ENCODE measurements at places on chromosomes 2 and 18. TPM values are rescaled to one million over a fixed set of nuclear protein-coding genes. Genes with fewer than 3 reads are reported as not detected.

- no peak for DNase-seq
These were observed 22.8 kb downstream of the GULP1 start for GRCh38 chr2:188314314-188315054.

DNA sequence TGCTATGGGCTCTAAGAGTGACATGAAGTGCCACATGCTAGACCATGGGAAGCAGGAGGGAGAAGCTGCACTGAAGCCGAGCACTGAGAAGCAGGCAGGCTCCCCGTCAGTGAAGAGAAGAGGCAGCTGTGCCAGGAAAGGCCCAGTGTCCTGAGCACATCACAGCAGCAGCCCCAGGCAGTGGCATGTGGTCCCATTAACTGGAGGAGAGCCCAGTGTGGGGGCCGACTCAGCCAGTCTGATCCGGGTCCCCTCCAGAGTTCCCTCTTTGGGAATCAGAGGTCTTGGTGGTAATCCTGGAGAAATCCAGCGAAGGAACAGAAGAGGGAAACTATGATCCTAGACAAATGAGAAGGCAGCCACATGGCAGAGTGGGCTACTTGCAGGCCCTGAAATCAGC, 96.7 kb upstream of the ACAA2 start:
- DNase-seq, result no peak

GRCh38 chr18:55265130-55265675, 305.9 kb upstream of the CCDC68 start:
- no peak for DNase-seq

GRCh38 chr2:233999182-233999581, 51.3 kb upstream of the SPP2 start:
- peak; percentile 57 for DNase-seq

- no peak for DNase-seq
These were observed 381.0 kb upstream of the CNTNAP5 start for GRCh38 chr2:123644053-123644452.

GRCh38 chr2:190344276-190344827, 963 bp downstream of the INPP1 start:
- peak; percentile 84 for DNase-seq

PREPL gene
- 28.9 TPM for total RNA-seq

Measured in endodermal cell (in vitro differentiated cells).